Motor neuron (in vitro differentiated cells): ENCODE measurements at places on chromosomes 3 and 15. TPM values are rescaled to one million over a fixed set of nuclear protein-coding genes. Genes with fewer than 3 reads are reported as not detected.
A peak's percentile ranks its signal among the peaks of the same experiment; 100 is the strongest.

Gene TMC3
- 0.35 TPM in 1 of 2 replicates, not detected in the other for total RNA-seq

- ATAC-seq: no peak
Observed at GRCh38 chr15:101146118-101146702, 105.6 kb downstream of the CHSY1 start.

Gene CYP1A1
- total RNA-seq: 0.56 and 0.77 TPM in 2 replicates

Gene CPNE4
- 0.38 and 0.81 TPM in 2 replicates for total RNA-seq

Gene CELSR3
- 2.1 and 3.4 TPM in 2 replicates for total RNA-seq

DNA sequence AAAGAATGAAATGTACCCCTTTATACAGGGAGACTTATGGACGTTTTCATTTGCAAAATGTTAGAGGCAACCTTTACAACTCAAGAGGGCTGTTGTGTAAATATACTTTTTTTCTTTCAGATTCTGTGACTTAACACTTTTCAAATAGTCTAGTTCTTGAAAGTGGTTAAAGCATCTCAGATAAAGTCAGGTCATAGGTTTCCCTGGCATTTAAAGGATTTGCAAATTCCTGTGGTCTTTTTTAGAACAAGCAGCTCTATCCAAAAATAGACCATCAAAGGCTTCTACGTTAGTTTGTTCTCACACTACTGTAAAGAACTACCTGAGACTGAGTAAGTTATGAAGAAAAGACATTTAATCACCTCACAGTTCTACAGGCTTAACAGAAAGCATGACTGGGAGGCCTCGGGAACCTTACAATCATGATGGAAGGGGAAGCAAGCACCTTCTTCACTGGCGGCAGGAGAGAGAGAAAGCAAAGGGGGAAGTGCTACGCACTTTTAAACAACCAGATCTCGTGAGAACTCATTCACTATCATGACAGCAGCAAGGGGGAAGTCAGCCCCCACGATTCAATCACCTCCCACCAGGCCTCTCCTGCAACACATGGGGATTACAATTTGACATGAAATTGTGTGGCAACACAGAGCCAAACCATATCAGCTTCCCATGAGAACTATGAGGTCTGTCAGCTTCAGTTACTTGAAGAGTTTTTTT, 23.3 kb upstream of the GABRR3 start:
- no peak for ATAC-seq

- ATAC-seq: peak; percentile 68
Observed at GRCh38 chr3:13378155-13378554, 42.0 kb downstream of the NUP210 start.

Gene DNAJB11
- 45.3 and 48.7 TPM in 2 replicates for total RNA-seq

DNA sequence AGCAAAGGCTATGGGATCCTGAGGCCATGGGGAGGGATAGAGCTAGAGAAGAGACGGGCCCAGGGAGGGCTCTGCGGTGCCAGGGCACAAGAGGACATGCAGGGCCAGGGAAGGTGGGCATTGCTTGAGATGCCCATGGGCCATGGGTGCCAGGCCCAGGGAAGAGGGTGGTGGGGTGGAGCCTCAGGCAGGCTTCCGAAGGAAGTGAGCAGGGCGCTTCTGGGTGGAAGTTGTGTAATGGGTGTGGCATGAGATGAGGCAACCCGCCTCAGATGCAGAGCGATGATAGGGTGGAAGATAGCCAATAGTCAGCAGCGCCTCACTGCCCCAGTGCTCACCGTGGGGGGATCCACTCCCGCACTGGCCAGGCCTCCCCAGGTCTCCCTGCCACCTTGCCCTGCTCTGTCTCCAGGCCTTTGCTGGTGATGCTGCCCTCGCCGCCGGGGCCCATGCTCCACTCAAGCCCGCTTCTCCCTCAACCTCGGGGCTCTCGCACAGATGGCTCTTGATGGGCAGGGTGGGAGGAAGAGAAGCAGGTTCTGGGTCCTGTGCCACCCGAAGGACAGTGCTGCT, 51.4 kb downstream of the DNAJB8 start:
- ATAC-seq: no peak

- no peak for ATAC-seq
Observed at GRCh38 chr3:129695230-129695629, 88.8 kb upstream of the PLXND1 start.

- ATAC-seq: no peak
Observed at GRCh38 chr3:3209057-3209456, 29.6 kb upstream of the CRBN start.

Gene IGSF10
- 0.71 and 0.77 TPM in 2 replicates for total RNA-seq

Gene PLSCR1
- 3.0 and 3.2 TPM in 2 replicates for total RNA-seq

GRCh38 chr3:111197485-111197884, 125.9 kb downstream of the NECTIN3 start:
- ATAC-seq: no peak

GRCh38 chr3:44939581-44940036, 36.4 kb downstream of the ZDHHC3 start:
- ATAC-seq: no peak

- no peak for ATAC-seq
Observed at GRCh38 chr3:169085827-169086226, 577.7 kb downstream of the MECOM start.

DNA sequence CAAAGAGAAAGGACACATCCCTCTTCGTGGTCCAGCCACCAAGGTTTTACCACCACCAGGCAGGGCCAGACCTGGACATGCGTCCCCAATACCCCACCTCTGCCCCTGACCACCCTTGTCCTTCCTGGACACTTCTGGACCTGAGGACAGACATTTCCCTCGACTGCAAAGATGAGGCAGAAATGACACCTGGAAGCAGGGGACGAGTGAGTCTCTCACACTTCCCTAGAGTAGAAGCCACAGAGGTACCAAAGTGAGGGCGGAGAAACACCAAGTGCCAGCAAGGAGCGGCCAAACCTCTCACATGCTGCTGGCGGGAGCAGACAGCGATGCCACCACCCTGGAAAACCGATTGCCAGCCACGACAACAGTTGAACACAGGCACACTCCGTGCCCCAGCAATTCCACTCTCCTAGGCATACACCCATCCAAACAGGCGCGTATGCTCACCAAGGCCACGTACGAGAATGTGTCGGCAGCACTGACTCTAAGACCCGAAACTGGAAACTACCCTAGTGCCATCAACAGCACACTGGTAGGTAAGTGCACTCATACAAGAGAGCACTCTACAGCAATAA, 207.0 kb upstream of the NSMCE3 start:
- ATAC-seq: no peak

GRCh38 chr3:127175272-127175671, 17.7 kb upstream of the PRR23E start:
- ATAC-seq: no peak

DNA sequence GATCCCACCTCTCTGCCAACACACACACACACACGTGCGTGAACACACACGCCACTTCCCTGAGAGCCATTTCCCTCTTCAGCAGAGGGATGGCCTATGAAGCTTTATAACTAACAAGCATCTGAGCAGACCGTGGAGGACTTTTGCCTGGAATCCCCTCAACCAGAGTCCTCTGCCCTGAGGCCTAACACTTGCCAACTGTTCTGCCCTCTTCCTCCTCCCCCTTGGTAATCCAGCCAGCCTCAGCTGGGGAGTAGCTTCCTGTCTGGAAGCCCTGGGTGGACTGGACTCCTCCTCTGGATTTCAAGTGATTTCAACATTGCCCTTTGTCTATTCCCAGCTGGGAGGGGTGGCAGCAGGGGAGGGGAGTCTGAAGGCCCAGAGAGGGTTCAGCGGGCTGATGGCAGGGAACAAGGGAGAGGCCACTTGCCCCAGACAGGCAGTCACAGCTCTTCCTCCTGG, 68.4 kb upstream of the HACD2 start:
- peak; percentile 67 for ATAC-seq

DNA sequence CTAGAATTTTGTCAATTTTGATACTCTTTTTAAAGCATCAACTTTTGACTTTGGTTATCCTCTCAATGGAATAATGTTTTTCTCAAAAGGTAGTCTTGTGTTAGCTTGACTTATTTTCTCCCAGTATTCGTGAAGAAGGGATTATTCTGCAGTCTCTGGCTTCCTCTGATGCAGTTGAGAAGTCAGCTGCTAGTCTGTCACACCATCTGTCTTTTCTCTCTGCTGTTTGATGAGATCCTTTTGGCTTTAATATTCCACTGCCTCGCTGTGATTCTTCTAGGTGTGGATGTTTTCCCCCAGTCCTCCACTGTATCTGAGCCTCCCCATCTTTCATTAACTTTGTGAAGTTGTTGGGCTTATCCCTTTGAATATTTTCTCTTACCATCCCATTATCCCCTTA, 141.0 kb downstream of the WDR72 start:
- ATAC-seq: no peak

Gene RLBP1
- 0.35 TPM in 1 of 2 replicates, not detected in the other for total RNA-seq

DNA sequence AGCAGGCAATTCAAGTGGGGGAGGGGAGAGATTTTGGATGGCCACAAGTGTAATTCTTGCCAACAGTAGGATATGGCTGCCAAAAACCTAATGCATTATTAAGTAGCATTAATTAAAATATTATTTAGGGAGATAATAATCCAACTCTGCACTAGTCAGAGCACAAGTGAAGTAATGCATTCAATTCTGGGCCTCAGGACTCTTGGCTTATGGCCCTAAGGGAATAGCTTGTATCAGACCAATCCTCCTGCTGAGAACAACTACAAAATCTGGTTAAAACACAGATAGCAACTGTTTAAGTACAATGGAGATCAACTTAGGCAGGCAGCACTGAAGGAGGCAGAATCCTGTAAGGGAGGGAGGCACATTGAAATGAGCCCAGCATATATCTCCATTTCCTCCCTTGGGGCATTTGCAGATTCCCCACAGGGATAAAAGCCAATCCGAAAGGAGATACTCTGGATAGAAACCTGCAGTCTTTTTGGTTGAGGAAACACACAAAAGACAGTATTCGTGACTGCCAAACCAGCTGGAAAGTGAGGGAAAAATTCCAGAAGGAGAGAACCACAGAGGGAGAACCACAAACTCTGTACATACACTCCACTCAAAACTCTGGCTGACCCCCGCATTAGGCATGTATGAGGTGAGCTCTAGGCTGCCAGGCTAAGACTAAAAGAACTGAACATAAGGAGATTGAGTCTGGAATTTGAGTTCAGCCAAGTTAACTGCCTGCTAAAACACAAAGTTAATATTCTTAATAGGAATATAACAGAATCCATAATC, 57.4 kb downstream of the ETFA start:
- ATAC-seq: no peak

DNA sequence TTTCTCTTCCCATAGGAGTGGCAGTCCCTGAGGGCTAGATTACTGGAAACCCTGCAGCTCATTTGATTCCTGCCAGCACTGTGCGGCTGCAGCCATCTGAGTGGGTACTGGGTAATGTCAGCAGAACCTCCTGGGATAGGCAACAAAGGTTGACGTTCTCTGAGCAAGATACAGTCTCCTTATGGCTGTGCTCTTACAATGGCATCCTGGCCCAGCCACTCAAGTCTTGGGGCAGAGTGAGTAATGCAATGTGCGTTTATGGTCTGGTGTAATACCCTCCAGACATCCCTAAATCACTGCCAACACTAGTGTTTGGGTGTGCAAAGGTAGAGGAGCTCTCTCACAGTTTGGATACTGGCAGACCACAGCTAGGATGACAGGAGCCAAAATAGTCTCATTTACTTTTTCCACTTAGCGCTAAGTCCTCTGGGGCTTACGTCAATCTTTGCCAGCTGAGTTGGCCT, 775.8 kb downstream of the ZNF385D start:
- ATAC-seq: no peak

Gene SERPINI1
- 11.4 and 12.7 TPM in 2 replicates for total RNA-seq

GRCh38 chr3:88312256-88312655, 162.5 kb downstream of the C3orf38 start:
- ATAC-seq: no peak

- ATAC-seq: no peak
Observed at GRCh38 chr15:68427366-68427765, 4.6 kb downstream of the ITGA11 start.

DNA sequence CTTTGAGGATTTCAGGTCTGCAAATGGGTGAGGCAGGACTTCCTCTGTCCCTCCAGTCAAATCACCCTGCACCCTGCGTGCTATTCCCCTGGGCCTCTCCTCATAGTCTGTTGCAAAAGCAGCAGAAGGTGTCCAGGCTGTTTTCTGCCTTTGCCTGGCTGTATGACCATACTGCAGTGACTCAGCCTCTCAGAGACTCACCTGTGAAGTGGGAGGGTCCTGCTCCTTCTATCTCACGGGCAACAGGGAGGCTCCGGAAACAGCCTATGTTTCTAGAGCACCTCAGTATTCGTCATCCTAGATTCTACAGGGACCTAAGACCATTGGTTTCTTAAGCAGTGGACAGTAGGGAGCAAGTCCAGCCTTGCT, 216.4 kb downstream of the TLE3 start:
- ATAC-seq: no peak

DNA sequence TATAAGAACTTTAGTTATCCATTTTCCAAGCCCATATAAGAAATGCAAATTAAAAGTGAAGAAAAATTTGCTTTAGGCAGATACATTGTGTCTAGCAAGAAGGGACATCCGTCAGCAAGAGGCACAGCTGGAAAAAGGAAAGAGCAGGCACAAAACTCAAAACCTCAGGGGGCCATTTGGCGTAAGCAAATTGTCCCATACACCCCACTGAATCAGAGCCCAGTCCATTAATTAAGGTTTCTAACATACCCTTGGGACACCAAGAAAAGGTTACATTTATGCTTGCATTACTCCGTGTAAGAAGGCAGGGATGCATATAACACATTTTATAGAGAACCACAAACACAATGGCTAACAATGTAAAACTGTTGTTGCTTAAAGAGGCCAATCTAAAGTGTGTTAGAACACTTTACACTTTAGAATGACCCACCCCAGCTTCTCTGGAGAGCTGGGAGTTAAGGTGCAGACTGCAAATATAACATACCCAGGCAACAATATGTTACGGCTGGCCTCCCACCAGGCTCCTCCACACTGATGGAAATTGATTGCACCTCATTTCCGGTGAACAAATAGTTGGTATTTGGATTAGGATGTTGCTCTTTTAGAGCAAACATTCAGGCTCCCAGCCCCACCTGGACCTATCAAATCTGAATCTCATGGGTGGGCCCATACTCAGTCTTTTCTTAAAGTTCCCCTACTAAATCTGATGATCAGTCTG, 23.2 kb downstream of the SEMA5B start:
- ATAC-seq: no peak

Gene SLC28A2
- 0.30 and 0.43 TPM in 2 replicates for total RNA-seq

DNA sequence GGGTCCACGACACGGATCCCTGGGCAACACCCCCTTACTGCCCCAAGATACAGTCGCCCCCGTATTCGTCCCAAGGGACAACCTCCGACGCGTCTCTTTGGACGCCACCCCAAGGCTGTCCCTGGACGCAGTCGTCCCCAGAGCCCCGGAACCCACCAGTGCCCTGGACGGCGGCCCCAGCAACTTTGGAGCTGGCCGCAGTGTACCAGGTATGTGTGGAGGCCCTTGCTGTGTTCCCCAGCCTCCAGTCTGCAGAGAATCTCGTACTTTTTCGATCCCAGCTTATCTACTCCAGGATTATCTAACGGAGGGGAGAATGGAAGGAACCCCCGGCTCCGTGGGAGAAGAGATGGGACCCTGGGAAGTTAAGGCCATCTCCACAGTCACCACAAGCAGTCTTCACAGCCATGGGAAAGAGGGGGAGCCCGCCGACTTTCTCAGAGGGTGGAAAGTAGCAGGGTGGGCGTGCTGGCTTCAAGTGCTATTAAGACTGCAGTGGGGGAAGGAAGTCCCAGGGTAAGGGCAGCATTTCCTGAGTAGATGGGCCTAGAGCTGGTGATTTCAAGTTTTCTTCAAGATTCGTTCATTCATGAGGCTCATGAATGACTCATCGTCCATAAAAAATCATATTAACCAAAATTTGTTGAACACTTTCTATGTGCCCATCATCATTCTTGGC, 1.1 kb downstream of the MESP2 start:
- ATAC-seq: no peak

Gene MFAP1
- 38.0 and 38.1 TPM in 2 replicates for total RNA-seq

Gene CSNK1G1
- 30.8 and 34.1 TPM in 2 replicates for total RNA-seq

GRCh38 chr3:186814100-186814499, 7.8 kb upstream of the RFC4 start:
- ATAC-seq: no peak

GRCh38 chr3:140832883-140833282, 108.8 kb upstream of the SLC25A36 start:
- ATAC-seq: no peak

Gene OR5H6
- total RNA-seq: not detected in 2 replicates
